CMK (cell line): ENCODE measurements at places on chromosomes 12 and 14.

GRCh38 chr12:116426391-116427136 lies 132.6 kb upstream of the MAP1LC3B2 start:
- DNase-seq, result no peak

DNA sequence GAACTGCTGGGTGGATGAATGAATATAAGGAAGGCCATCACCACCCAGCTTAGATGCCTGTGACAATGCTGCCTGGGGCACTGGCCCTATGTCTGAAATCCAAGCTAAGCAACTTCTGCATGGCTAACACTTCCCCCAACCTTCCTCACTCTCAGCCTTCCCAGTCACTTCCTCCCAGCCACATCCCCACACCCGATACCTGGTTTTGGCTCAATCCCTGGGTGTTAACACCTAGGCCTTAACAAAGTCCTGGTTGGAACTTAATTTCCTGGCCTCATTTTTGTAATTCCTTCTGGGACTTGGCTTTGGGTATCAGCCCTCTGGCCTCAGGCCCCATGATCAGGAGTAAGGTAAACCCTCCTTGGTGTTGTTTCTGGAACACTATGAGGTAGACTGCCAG lies 110.0 kb downstream of the EFCAB11 start:
- no peak for DNase-seq

- no peak for DNase-seq
Measured at GRCh38 chr14:66228267-66228970, 257.8 kb upstream of the CCDC196 start.

DNA sequence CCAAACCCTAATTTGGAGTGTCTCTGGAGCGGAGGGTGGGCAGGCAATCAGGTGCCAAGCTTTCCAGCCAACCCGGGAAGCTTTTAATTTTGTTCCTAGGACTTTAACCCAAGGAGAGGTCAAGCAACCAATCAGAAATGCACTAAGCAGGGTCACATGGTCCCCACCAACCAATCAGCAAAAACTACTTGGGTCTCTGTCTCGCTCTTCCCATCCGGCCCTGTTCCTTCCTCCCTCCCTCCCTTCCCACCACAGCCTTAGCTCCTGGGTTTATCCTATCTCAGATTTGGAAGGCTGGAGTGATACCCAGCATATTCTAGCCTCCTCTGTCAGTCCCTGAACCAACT lies 7.3 kb downstream of the HOXC5 start:
- DNase-seq, result no peak

GRCh38 chr12:124453419-124454351 lies 113.7 kb downstream of the NCOR2 start:
- DNase-seq, result peak; percentile 52

GRCh38 chr14:92397953-92398564 lies 75.1 kb downstream of the SLC24A4 start:
- no peak for DNase-seq

GRCh38 chr12:81128930-81129554 lies 51.2 kb downstream of the ACSS3 start:
- DNase-seq, result no peak

- peak; percentile 53 for DNase-seq
Measured at GRCh38 chr12:3803865-3804472, 51.1 kb upstream of the CRACR2A start.

DNA sequence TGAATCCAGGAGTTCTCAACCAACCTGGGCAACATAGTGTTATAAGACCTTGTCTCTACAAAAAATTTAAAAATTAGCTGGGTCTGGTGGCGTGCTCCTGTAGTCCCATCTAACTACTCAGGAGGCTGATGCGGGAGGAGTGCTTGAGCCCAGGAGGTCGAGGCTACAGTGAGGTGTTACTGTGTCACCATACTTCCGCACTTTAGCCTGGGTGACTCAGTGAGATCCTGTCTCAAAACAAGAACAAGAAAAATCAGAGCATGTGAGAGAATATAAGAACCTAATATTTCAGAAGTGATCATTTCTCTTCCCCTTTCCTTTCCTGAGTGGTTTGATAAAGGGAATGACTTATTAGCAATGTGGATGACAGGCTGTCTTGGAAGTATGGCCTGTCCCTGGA lies 9.5 kb downstream of the TRAF3 start:
- no peak for DNase-seq

GRCh38 chr12:110647631-110648040 lies 33.7 kb downstream of the TCTN1 start:
- DNase-seq, result no peak

- no peak for DNase-seq
Measured at GRCh38 chr12:62683776-62684569, 217.3 kb downstream of the MON2 start.

DNA sequence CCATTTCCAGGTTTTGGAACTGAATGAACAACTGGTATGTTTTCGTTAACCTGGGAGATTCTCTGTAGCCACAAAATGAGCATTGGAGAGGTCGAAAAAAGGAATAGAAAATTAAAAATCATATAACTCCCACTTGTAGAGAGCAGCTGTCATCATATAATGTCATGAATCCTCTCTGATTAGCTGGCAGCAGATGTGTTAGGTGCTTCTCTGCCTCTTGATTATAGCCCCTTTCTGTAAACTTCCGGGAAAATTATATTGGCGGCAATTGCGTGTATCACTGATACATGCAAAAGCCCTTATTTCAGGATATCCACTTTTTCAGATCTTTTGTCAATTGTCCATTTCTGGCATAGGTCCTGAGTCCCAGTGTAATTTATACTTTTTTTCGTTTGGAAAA lies 31.7 kb downstream of the FGD4 start:
- DNase-seq, result no peak

- no peak for DNase-seq
Measured at GRCh38 chr12:65362234-65363031, 84.0 kb downstream of the MSRB3 start.

DNA sequence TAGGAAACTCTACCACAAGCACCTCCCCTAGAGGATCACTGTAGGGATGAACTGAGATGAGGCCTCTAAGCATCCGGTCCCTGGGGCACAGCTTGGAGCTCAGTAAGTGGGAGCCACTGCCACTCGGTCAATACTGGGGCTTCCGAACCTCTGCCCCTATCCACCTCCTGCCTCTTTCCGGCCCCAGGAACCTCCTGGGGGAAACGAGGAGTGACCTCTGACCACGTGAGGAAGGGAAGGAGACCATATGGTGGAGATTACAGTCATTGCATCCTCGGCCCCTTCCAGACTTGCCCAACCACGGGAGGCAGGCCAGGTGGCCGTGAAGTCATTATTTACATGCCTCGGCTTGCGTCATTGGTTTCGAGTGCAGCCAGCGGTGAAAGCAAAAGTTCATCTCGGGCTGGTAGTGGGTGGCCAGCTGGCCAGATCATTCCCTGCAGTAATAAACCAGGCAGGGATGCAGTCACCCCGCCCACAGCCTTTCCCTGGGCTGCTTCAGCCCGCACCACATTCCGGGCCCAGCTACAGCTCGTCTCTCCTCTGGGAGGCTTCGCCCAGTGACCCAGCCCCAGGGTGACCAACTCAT lies 65.4 kb downstream of the C14orf132 start:
- no peak for DNase-seq

DNA sequence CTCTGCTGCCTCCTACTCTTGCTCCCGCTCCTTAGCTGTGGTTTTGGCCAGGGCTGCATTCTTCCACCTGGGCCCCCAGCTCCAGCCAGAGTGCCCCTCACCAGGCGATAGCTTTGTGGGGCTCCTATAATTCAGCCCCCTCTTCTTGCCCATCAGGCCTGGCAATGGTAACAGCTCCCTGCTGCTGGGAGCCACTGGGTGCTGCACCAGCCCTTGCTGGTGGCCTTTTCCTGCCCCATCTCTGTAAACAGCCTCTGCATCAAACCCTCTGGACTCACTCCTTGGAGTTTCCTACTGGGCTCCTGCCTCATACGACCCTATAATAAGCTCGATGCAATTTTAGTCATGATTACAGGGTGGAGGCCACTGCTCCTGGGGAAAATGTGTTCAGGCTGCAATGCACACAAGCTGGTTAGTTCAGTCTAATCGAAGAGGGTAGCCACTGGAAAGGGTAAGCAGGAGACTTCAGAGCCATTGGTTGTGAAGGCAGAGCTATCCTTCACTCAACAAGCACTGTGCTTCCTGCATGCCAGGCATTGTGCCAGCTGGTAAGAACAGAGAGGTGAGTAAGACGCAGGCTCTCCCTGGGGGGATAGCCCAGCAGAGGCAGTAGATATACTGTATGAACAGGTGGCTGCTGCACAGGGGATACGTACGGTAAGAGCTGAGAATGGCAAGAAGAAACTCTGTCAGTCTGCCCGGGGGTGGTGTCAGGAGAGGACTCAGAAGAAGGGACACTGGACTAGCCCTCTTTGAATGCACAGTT lies 24.7 kb downstream of the CLMN start:
- DNase-seq, result no peak

- DNase-seq, result no peak
Measured at GRCh38 chr14:75198291-75198933, 22.0 kb upstream of the TMED10 start.

GRCh38 chr12:26114720-26115401 lies 10.0 kb downstream of the BHLHE41 start:
- DNase-seq, result no peak

GRCh38 chr12:67426067-67426466 lies 156.9 kb downstream of the CAND1 start:
- no peak for DNase-seq

GRCh38 chr12:92539110-92539749 lies 163.6 kb upstream of the PLEKHG7 start:
- DNase-seq, result no peak

- no peak for DNase-seq
Measured at GRCh38 chr12:89352492-89353187, at the start of gene DUSP6. TSS of gene DUSP6 (minus strand) at chr12:89352501. CDS start at chr12:89352039, 462 bp downstream.

DNA sequence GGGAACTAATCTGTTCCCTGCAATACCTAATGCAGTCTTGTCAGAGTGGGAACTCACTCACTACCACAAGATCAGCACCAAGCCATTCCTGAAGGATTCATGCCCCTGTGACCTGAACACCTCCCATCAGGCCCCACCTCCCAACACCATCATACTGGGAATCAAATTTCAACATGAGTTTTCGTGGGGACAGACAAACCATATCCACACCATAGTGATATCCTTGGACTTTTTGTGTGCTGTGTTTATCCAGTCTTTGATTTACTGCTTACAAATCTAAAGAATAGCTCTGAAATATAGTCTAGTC lies 243.5 kb downstream of the FBXL14 start:
- no peak for DNase-seq

DNA sequence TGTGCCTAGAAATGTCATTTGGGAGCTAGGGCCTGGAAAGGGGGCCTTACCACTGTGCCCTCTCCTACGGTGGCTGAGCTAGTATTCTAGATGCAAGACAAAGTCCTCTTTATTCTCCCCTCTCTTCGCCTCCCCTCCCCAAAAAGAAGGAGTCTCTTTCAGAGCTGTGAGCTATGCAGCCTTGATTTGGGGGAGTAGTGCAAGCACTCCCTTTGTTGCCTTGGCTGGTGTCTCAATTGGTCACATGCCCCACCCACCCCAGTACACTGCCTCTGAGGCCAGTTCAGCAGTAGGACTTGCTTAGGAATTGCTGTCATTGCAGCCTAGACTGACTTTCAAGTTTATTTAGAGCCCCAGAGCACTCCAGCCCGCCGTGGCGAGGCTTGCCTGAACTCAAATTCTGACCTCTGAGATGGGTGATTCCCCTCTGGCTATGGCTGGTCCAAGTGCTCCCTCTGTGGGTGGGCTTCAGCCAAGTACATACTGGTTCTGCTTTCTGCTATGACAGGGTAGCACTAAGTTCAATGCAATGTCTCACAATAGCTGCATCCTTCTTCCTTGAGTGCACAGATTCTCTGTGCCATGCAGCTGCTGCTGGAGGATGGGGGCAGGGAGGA lies 37.0 kb upstream of the FBXO33 start:
- DNase-seq, result no peak

- DNase-seq, result no peak
Measured at GRCh38 chr12:124254126-124254525, 40.8 kb upstream of the RFLNA start.

GRCh38 chr12:128418944-128419343 lies 152.0 kb downstream of the TMEM132C start:
- no peak for DNase-seq

DNA sequence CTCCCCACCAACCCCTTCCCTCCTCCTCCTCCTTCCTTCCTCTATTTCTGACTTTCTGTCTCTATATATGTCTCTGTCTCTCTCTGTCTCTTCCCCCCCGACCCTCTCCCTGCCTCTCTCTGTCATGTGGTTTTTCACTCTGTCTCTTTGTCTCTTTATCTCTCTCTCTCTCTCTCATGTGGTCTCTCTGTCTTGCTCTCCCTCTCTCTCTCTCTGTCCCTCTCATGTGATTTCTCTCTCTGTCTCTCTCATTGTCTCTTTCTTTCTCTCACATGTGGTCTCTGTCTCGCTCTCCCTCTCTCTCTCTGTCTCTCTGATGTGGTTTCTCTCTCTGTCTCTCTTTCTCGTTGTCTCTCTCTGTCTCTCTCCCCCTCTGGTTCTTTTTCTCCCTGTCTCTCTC lies 59.3 kb downstream of the PHETA1 start:
- no peak for DNase-seq

DNA sequence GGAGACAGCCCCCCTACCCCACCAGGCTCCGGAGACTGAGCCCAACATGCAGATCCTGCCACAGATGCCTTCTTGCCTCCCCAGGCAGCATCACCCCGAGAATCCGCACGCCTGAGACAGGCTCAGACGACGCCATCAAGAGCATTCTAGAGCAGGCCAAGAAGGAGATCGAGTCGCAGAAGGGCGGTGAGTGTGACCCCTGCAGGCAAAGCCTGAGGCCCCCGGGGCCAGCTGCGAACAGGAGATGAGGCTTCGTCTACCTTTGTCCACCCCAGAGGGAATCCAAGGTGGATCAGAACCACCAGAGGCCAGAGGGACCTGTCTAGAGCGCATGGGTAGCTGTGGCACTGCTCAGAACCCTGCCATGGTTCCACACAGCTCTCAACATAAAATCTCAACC lies 56.9 kb downstream of the PHETA1 start:
- no peak for DNase-seq

DNA sequence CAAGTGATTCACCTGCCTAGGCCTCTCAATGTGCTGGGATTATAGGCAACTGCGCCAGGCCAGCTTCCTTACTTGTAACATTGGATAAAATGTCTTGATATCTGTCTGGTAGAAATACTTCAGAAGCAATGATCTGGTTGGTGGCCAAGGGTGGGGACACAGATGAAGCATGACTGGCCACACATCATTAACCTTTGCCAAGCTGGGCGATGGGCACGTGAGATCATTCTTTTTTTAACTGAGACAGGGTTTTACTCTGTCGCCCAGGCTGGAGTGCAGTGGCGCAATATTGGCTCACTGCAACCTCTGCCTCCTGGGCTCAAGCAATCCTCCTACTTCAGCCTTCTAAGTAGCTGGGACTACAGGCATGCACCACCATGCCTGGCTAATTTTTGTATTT lies 31.1 kb downstream of the PLEKHH1 start:
- no peak for DNase-seq

DNA sequence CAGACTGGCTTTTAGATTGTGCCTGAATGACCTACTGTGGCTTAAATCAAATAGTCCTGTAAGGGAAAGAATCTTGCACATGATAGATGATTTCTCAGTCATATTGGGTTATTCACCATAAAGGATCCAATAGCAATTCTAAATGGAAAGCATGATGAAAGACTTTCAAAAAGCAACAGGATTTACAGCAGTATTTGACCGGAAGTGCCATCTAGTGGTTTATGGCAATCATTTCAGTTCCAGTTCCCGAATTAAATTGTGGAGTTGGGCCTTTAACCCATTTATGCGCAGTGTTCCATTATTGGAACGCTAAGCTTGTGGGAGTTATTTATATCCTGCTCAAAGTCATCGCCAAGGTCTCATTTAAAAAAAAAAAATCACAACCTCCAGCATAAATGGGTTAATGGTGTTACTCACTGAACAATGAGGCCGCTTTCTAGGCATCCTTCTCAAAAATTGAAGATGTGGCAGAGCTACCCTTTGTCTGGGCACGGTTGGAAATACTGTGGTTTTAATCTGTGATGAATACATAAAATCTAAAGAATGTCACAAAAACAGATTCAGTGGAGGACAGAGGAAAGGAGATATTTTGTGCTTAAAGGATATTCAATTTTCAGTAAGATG lies 60.8 kb upstream of the REP15 start:
- DNase-seq, result peak; percentile 7
